ENCODE measurements at places on chromosomes 2 and 18.

GRCh38 chr2:67259556-67260342, 137.4 kb upstream of the ETAA1 start:
- DNase-seq = no peak

GRCh38 chr2:33062665-33063250, 116.0 kb downstream of the LTBP1 start:
- DNase-seq = no peak

GRCh38 chr2:85156153-85156552, 23.0 kb downstream of the TCF7L1 start:
- no peak for DNase-seq

DNA sequence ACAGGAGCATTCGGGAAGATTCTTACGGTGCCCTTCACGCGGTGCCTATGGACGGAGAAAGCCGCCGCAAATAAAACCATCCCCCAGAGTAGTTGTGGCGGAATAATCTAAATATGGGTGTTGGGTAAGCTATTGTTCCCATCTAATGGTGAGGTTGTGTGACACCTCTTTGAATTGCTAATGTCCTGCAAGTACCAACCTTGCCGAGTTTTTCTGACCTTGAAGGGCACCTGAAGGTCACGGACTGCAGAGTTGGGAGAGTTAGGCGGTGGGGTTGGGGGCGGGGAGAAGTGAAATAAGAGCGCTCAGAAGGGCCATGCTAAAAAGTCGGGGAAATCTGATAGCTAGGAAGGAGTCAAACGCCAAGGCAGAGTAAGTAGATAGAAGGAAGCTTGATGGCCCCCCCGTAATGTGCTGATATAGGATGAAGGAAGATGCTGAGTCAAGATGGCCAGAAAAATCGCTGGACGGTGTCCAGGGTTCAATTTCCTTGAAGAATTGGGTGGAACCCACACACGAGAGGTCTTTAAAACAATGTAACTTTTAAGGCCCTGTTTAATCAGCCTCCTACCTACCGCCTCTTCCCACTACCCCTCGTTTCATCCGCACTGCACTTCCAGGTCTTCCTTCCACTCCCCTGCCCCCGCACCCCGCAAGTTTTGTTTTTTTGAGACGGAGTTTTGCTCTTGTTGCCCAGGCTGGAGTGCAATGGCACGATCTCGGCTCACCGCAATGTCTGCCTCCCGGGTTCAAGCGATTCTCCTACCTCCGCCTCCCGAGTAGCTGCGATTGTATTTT, 600 bp downstream of the KATNAL2 start:
- DNase-seq = no peak

- DNase-seq = no peak
These were observed 41.1 kb downstream of the SP140 start for GRCh38 chr2:230266638-230267037.

GRCh38 chr2:187581125-187581896, 27.1 kb upstream of the TFPI start:
- DNase-seq = peak; percentile 20

GRCh38 chr2:187962538-187962937, 329.1 kb upstream of the GULP1 start:
- DNase-seq = no peak

GRCh38 chr2:98191883-98192282, 104.9 kb downstream of the VWA3B start:
- DNase-seq = no peak

- no peak for DNase-seq
These were observed 5.5 kb upstream of the SMARCAL1 start for GRCh38 chr2:216406826-216407225.

GRCh38 chr2:64609227-64609941, 44.3 kb downstream of the SERTAD2 start:
- DNase-seq = peak; percentile 75

GRCh38 chr18:61589053-61589723, 256.0 kb downstream of the CDH20 start:
- no peak for DNase-seq

- no peak for DNase-seq
These were observed 151.6 kb downstream of the MREG start for GRCh38 chr2:215861607-215862350.
